ENCODE measurements at places on chromosomes 11 and 22. TPM values are rescaled to one million over a fixed set of nuclear protein-coding genes. Genes with fewer than 3 reads are reported as not detected.

GRCh38 chr11:126701520-126701897 lies 299.1 kb downstream of the KIRREL3 start:
- no peak for DNase-seq

- peak; percentile 17 for DNase-seq
Measured at GRCh38 chr11:19646921-19647320, 65.7 kb upstream of the NAV2 start.

The NAV2 gene
- total RNA-seq: 10.0 TPM

GRCh38 chr11:68201492-68201891 lies 11.6 kb downstream of the KMT5B start:
- no peak for DNase-seq

- peak; percentile 87 for DNase-seq
Measured at GRCh38 chr11:69088676-69089146, 40.0 kb downstream of the TPCN2 start.

DNA sequence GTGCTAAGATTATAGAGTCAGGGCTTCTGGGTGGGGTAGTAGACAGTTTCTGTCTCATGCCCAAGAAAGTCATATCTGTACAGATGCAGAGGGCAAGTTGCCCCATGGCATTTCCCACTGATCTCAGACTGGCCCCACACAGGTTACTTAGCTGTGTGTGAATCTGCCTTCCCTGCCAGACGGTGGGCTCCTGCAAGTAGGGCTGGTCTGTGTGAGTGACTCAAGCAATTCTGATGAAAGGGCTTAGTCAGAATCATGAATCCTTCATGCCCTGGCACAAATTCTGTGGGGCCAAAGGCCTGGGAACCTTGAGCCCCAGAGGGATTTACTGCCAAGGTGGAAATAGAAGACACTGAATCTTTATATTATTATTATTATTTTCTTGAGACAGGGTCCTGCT lies 30.4 kb downstream of the USH1C start:
- no peak for DNase-seq

GRCh38 chr22:38564669-38565068 lies 5.3 kb downstream of the DMC1 start:
- DNase-seq: no peak

The TMEM191B gene
- 1.9 TPM for total RNA-seq

The DENND6B gene
- total RNA-seq: 1.3 TPM

GRCh38 chr11:7994581-7995278 lies 7.6 kb downstream of the EIF3F start:
- DNase-seq: no peak

The SLC5A4 gene
- total RNA-seq: 2.7 TPM

The SCGB1D2 gene
- total RNA-seq: not detected

The SYNGR1 gene
- total RNA-seq: 1.0 TPM

- DNase-seq: peak; percentile 66
Measured at GRCh38 chr11:111913997-111914396, 1.5 kb downstream of the HSPB2 start.

GRCh38 chr22:30876915-30877553 lies 91.5 kb downstream of the MORC2 start:
- no peak for DNase-seq

- no peak for DNase-seq
Measured at GRCh38 chr11:10984250-10984649, 126.4 kb upstream of the ZBED5 start.

DNA sequence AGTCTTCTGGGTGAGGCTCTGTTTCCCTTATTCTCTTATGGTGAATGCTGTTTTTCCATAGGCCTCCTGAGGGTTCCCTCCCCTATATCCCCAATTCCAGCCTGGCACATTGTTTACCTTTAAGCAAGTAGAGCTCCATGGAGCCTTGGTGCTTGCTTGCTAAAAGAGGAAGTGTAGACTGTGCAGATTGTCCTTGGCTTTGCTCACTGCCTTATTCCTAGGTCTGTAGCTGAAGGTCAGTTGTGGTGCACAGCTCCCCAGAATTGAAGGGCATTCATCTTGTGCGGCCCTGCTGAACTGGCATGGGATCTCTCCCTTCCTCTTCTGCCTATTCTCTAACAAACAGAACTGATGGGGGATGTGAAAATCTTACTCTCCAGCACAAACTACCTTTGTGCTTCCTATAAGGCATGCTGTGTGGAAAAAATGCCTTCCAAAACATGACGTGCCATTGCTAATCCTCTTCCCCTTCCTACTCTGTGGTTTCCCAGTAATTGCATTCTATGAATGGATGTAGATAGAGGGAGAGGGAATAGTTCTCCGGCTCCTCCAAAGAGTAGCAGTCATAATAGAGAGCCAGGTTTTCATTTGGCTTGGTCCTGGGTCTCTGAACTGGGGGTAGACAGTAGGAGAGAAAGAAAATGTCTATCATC lies 34.2 kb upstream of the PLET1 start:
- peak; percentile 13 for DNase-seq

- no peak for DNase-seq
Measured at GRCh38 chr22:27993201-27993635, 74.2 kb upstream of the PITPNB start.

DNA sequence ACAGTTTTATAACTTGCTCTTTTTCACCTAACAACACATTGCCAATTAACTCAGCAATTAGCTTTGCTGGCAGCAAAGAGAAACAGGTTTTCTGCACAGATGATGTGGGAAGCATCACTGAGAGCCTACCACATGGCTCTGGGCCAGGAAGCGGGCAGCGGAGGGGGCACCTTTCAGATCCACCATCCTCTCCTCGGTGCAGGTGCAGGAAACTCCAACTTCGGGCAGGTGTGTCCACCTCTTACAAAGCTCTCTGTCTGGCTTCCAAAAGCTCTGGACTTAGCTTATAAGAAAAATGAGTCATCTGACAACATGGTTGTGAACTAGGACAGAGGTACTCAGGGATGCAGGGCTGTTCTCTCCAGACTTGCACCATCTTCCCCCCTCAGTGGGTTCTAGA lies 77.0 kb downstream of the RPS6KA4 start:
- no peak for DNase-seq

DNA sequence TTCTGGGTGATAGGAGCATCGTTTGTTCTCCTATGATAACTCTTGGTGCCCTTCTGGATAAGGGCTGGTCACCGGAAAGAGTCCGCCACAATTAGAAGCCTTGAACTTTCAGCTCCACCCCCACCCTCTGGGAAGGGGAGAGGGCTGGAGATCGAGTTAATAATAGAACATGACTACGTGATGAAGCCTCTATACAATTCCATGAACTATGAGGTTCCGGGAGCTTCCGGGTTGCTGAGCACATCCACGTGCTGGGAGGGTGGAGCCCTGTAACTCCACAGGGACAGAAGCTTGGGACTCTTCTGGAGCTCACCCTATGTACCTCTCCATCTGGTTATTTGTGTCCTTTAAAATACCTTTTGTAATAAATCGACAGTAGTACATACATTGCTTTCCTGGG lies 40.3 kb downstream of the ARHGAP42 start:
- no peak for DNase-seq

DNA sequence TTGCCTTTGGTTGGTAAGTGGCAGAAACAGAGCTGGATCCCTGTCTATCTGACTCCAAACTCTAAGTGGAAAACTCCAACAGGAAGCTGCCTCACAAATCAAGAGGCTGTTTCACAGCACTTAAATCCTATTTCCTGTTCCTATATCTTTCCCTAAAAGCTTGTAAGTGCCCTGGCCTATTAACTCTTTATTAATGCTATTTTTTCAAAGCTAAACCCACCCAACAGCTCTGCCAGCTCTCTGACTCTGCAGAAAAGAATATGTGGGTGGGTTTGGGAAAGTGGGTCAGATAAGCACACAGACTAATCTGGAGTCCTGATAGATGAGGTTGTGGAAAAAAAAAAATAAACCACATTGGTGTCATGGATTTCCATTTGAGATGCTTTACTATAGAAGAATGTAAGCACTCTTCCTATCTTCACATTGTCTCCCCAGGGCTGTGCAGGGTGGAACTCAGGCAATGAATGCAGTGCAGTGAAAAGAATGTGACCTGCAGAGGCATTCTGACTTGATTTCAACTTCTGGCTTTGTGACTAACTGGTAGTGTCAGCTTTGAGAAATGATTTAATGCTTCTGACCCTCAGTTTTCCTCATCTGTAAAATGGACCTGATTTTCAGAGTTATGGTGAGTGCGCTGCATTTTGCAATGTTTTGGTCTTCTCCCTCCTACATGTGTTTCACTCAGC lies 125.6 kb downstream of the AASDHPPT start:
- DNase-seq: no peak

GRCh38 chr11:16879690-16880089 lies 134.5 kb downstream of the PLEKHA7 start:
- no peak for DNase-seq

GRCh38 chr22:44383652-44384562 lies 71.2 kb upstream of the SHISAL1 start:
- DNase-seq: no peak

DNA sequence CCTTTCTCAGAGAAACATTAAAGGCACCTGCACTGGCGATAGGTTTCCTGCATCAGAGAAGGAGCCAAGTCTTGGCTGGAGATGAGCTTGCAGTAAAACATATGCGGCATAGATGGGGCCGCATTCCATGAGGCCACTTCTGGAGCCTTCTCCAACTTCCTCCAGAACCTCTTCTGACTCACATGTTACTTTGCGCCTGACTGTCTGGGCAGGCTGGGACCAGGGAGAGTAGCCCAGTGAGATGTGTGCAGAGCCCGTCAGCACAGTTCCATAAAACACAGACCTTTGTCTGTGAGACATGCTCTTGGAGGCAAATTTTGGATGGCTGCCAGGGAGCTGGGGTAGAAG lies 55.4 kb upstream of the BID start:
- no peak for DNase-seq

DNA sequence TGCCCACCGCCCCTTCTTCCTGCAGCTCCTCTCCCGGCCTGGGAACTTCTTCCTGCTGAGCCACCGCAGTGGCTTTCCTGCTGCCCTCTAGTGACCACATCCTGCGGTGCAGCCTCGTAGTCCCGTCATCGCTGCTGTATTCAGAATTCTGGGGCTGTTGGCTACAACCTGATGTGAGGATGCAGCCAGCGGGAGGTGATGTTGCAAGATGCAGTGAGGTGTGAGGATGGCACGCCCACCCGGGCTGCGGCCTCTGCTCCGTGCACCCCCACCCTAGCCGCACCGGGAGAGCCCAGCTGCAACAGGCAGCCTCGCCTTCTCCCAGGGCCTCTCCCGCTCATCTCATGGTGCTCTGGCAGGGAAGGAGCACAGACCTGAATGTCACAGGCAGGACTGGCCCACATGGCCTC lies 10.1 kb downstream of the CHST1 start:
- peak; percentile 85 for DNase-seq

The MMP10 gene
- total RNA-seq: 7.3 TPM

DNA sequence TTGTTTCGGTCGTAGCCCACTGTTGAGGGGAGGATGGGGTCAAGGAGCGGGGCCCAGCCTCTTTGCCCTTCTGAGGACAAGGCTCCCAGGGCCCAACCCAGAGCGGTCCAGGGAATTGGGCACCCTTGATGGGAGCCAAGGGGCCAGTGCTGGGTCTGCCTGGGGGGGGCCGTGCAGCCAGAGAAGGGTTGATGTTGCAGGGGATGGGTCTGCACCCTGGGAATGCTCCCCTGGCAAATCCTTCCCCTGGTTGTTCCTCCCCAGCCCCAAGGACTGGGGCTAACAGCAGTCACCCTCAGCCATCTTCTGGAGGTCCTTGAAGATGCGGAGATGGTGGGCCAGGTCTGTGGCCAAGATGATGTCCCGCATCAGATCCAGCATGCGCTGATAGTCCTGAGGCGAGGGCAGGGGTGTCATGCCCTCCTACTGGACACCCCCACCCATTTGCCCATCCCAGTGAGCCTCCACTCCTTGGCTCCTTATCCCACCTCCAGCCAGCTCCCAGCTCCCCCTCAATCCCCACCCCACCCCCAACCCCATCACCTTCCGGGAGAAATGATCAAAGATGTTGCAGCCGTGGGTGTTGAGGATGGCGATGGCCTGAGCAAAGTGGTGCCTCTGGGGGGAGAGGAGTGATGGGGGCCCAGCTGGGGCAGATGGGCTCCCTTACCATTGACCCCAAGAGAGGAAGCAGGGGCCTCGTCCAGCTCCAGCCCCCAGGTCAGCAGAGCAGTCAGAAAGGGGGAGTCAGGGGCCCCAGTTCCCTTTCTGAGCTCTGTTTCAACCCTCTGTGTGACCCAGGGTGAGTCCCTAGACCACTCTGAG lies 95.0 kb downstream of the PDE2A start:
- DNase-seq: no peak

The PLEKHA7 gene
- 6.4 TPM for total RNA-seq

The C1QTNF4 gene
- 0.34 TPM for total RNA-seq

GRCh38 chr11:131624531-131624930 lies 254.1 kb downstream of the NTM start:
- no peak for DNase-seq

DNA sequence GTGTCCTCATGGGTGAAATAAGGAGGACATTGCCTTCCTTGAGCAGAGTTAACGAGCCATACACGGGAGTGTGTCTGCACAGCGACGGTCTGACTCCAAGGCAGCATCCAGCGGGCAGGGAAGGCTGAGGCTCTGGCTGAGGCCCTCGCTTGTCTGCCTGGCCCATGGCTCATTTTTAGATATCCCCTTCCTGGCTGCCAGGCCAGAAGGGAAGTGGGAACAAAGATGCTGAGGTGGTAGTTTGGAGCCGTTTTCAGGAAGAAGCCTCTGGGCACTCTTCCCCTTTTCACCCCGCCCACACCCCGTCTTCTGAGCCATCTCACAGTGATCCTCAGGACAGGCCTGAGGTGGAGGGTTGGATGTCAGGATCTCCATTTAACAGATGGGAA lies 3.0 kb upstream of the SLCO2B1 start:
- DNase-seq: no peak

The KRTAP5-7 gene
- total RNA-seq: not detected

The OR51I1 gene
- not detected for total RNA-seq

- DNase-seq: peak; percentile 56
Measured at GRCh38 chr11:60700689-60701468, 1.5 kb downstream of the MS4A8 start.

The TPH1 gene
- total RNA-seq: not detected

DNA sequence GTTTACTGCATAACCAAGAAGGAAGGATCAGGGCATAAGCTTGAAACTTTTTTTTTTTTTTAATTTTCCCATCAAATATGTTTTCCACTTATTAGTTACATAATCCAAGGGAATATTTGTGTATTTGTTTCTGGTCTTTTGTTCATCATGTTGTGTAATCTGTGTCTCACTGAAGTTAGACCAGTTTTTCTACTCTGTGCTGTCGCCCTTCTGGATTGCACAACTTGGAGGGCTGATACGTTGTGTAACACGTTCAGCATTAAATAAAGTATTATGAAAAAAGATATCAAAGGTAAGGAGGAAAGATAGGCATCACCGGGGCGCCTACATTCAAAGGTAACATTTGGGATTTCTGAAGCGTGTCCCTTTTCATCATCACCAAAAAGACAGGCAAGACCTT lies 3.3 kb upstream of the E2F8 start:
- no peak for DNase-seq

- DNase-seq: no peak
Measured at GRCh38 chr11:122746050-122746478, 90.5 kb downstream of the UBASH3B start.

The DLG2 gene
- 0.51 TPM for total RNA-seq

The OR2AG2 gene
- not detected for total RNA-seq

The KCTD14 gene
- 0.51 TPM for total RNA-seq

The SLC17A6 gene
- not detected for total RNA-seq
